Esophagus squamous epithelium (tissue), 5 donors: ENCODE measurements at places on chromosomes 5 and 9.
A peak's percentile ranks its signal among the peaks of the same experiment; 100 is the strongest.

DNA sequence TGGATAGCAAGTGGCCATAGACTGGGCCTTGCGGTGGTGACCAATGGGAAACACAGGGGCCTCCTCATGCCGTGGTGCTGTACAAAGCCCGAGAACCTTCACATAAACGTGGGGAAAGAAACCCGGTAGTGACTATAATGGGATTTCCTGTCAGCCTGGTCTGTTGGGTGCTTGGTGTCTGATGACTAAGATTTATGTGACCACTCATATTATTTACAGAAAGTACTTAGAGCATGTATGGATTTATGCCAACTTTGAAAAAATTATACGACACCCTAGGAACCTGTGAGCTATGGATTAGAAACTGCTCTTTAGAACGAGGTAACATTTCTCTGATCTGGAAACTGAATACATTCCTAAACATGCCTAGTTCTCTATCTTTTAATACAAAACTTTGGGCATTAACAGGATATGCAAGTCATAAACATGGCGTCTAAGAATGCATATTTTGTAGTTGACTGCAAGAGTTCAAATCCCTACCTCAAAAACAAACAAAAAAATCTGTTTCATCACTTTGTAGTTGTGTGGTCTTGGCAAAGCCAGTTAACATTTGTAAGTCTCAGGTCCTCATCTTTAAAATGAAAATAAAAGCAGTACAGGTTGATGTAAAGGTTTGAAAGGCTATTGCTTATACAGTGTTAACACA is 85.4 kb downstream of the TMEM167A start:
- H3K27ac ChIP-seq, result no peak overlapping the region
- no peak overlapping the region for H3K4me3 ChIP-seq
- H3K4me1 ChIP-seq, result no peaks in the 10 kb centered on the region
- no peaks in the 10 kb centered on the region for H3K36me3 ChIP-seq
- H3K27me3 ChIP-seq, result no peaks in the 10 kb centered on the region

DNA sequence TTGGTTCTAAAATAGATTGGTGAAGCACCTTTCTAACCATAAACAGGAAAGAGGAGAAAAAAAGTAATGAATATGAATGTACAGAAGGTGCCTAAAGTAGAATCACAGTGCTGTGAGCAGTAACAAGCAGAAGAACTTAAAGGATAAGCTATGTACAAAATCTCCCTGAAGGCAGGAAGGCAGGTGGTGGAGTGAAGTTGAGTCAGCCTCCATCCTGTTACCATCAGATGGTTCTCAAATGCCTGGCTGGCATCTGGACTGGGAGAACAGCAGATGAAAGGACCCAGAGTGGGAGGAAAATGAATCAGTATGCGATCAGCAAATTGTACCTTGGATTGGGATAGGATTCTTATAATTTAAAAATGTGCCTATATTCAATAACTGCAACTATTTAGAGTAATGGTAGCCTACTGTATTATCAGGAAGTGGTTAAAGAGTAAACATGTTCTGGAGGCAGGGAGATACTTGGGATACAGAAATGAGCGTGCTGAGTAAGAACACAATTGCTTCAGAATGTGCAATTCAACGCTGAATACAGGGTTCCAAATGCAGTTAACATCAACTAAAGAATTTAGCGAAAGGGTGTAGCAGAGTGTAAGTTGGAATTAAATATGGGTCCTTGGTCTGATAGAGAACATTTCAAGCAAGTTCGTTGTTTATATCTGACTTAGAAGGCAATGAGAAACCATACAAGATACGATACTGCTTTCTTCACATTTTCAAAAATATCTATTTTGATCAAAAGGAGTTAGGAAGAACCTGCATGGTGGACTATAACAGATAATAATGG is 21.1 kb upstream of the FER start:
- H3K27ac ChIP-seq, result peak overlapping the region; percentile 88
- peak overlapping the region; percentile 81 for H3K4me3 ChIP-seq
- DNase-seq, result no peak
- H3K4me1 ChIP-seq, result peaks cover 10% of the 10 kb centered on the region
- no peaks in the 10 kb centered on the region for H3K36me3 ChIP-seq
- H3K27me3 ChIP-seq, result no peaks in the 10 kb centered on the region

DNA sequence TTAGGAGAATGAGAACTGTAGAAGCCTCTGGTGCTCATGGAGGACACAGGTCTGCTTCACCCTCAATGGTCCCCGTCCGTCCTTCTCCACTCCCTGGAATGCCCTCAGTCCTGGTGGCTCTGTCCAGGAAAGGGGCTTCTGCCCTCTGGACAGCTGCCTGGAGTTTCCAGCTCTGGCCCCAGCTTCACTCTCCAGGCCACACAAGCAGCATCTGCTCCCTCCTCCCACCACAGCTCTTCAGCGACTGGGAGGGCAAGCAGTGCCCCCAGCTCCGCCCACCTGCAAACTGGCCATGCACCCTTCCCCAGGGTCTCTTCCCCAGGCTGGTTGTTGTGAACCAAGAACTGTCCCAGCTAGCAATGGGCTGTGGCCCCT is 4.7 kb downstream of the SARDH start:
- peaks cover 12% of the 10 kb centered on the region for H3K4me1 ChIP-seq
- no peaks in the 10 kb centered on the region for H3K27me3 ChIP-seq
- no peak for DNase-seq
- no peaks in the 10 kb centered on the region for H3K36me3 ChIP-seq

DNA sequence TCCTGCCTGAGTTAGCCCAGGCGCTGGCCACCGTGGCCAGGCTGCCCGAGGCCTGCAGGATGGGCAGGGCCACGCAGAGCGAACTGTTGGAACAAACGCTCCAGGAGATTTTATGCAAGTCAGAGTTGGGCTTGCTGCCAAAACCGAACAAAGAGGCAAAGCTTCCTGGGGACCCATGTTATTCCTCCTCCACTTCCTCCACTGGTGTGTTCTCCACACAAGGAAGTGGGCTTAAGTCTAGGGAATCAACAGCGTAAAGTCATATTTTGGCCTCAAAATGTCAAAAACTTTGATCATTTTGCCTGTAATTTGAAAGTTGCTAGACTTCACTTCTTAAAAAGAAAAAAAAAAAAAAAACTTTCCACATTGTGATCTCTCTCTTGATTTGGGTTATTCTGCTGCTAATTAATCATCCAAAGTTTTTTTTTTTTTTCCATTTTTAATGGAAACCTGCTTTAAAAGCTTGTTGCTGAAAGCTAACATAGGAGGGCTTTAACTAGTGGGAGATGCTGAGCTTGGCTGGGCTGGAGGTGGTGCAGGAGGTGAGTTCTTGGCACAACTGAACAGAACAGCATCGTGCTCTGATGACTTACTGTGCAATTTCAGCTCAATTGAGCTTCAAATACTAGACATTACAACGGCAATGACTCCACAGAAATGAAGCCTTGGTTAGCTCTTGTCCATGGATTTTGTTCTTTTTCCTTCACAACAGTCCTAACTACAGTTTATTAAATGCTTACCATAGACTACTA is 73.0 kb downstream of the PTPDC1 start:
- peak overlapping the region; percentile 44 for H3K27ac ChIP-seq
- H3K36me3 ChIP-seq, result no peaks in the 10 kb centered on the region
- H3K27me3 ChIP-seq, result no peaks in the 10 kb centered on the region
- no peak overlapping the region for H3K4me3 ChIP-seq
- DNase-seq, result no peak
- peaks cover 7% of the 10 kb centered on the region for H3K4me1 ChIP-seq

GRCh38 chr5:139664086-139664693 is 16.0 kb downstream of the CXXC5 start:
- no peak for DNase-seq
- H3K4me3 ChIP-seq, result no peak overlapping the region
- no peaks in the 10 kb centered on the region for H3K27me3 ChIP-seq
- no peaks in the 10 kb centered on the region for H3K36me3 ChIP-seq
- H3K4me1 ChIP-seq, result peaks cover 49% of the 10 kb centered on the region

DNA sequence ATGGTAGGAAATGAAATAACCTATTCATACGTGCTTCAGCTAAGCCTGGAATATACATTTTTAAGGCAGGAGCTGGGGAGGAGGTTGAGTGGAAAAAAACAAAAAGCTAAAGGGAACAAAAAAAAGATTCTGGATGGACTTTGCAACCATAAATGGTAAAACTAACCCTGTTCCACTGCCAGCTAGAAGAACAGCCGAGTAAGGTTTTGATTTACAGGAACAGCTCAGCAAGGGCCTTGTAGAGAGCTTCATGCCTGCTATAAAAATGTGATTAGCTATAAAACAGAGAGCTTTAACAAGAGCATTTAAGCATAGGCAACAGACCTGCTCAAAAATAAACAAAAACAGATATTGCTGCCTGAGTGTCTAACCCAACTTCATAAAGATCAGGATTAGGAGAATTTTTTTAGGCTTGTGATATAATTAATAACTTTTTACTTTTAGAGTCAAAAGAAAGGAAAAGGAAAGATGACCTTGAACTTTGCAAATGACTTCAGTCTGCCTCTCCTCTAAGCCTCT is 194.8 kb downstream of the FBXL7 start:
- no peak overlapping the region for H3K4me3 ChIP-seq

DNA sequence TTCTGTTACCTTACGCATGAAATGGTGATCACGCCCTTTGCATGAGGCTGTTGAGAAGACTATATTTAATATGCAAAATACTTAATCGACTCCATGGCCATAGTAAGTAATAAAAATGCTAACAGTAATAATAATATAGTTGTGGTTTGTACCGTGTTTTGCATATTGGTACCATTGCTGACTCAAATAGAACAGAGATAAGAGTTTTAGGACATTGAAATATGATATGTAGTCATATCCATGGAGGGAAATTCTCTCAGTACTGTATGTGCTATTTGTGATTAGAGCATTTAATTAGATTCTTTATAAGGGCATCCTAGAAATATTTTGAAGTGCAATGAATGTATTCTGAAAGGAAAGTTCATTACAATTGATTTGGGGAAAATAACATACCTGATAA is 41.9 kb downstream of the CFAP90 start:
- no peaks in the 10 kb centered on the region for H3K4me1 ChIP-seq
- DNase-seq, result no peak
- no peaks in the 10 kb centered on the region for H3K27me3 ChIP-seq

- no peaks in the 10 kb centered on the region for H3K27me3 ChIP-seq
- H3K27ac ChIP-seq, result no peak overlapping the region
- H3K36me3 ChIP-seq, result peaks cover 94% of the 10 kb centered on the region
- no peak overlapping the region for H3K4me3 ChIP-seq
- H3K4me1 ChIP-seq, result no peaks in the 10 kb centered on the region
Observed at GRCh38 chr9:2059274-2059929, 44.3 kb downstream of the SMARCA2 start.

GRCh38 chr9:89010526-89011111 is 19.4 kb downstream of the S1PR3 start:
- H3K27ac ChIP-seq, result no peak overlapping the region
- no peak for DNase-seq

DNA sequence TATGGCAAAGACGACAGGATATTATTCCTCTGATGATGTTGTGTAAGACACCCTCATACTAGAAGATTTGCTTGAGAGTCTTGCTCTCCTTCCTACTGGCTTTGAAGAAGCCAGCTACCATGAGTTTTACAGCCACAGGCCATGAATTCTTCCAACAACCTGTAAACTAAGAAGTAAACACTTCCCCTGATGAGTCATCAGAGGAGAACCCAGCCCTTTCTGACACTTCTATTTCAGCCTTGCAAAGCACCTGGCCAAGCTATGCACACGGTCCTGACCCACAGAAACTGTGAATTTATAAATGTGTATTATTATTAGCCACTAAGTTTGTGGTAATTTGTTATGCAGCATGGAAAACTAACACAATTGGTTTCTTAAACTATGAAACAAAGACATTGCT is 288.8 kb upstream of the ADAMTSL1 start:
- H3K27me3 ChIP-seq, result peaks cover 9% of the 10 kb centered on the region
- no peak for DNase-seq
- no peak overlapping the region for H3K4me3 ChIP-seq
- no peak overlapping the region for H3K27ac ChIP-seq
- H3K36me3 ChIP-seq, result no peaks in the 10 kb centered on the region

DNA sequence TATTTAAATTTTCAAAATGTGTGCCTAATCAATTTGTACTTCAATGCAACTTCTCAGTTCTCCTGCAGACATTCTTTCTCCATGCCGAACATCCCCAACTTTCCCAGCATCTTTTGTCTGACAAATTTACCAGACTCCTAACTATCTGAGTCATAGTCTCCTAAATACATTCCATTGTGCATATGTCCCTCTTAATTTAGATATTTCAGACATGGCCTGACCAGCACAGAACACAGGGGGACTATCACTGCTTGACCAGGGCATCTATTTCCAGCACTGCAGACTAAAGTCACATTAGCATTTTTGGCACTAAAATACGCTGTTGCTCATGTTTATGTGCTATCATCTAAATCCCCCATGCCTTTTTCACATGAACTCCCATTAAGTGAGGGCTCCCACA is 71.9 kb downstream of the ITGA1 start:
- H3K4me3 ChIP-seq, result no peak overlapping the region
- no peak for DNase-seq
- no peaks in the 10 kb centered on the region for H3K27me3 ChIP-seq
- H3K27ac ChIP-seq, result no peak overlapping the region
- H3K4me1 ChIP-seq, result no peaks in the 10 kb centered on the region
- H3K36me3 ChIP-seq, result peaks cover 5% of the 10 kb centered on the region

DNA sequence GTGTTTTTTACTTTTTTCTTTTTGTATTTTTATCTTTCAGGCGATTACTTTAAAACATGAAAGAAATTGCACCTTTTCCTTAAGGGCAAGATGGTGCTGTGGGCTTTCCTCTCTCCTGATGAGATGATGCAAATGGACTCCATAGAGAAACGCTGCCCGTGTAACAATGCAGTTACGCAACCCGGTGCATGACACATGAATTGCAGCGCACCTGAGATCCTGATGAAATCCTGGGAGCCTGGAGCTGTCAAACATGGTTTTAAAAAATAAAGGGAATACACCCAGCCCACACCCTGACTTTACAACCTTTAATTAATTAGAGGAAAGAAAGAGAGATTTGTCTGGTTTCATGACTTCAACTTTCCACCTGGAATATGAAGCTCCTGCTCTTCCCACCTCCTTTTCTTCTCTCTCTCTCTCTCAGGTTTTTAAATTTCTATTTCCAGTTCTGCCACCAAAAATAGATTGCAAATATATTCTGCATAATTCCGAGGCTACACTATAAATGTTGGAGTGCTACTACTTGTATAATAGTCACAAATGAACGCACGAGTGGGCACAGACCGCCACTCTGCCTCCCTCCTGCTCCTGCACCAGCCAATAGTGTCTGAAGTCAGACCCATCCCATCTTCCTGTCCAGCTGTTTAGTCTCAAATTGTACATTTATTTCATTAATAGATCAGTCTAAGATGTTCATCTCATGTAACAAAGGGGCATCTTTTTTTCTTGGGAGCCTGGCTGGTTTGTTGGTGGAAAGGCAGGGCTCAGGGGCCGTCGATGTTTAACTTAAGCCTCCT is 179.1 kb downstream of the AUH start:
- no peaks in the 10 kb centered on the region for H3K36me3 ChIP-seq
- no peaks in the 10 kb centered on the region for H3K27me3 ChIP-seq
- no peak overlapping the region for H3K4me3 ChIP-seq
- H3K4me1 ChIP-seq, result peaks cover 26% of the 10 kb centered on the region
- DNase-seq, result no peak
